IPS DF 6.9 (cell line): ENCODE measurements at places on chromosomes 4 and X.

DNA sequence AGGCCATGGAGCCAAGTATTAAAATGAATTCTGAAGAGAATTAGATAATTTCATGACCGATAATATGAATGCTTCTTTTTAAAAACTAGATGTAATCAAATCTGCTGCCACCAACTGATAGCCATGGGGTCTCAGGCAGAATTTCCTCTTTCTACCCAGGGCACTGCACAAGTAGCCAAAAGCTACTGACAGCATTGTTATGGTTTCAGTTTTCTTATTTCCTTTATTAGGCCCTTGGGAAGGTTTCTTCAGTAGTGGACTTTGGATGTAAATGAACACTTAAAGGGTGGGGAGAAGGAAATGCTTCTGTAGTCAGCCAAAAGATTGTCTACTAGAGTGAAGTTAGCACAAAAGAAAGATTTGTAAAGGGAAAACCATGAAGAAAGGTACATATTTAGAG, 686.0 kb downstream of the ADGRL3 start:
- DNase-seq = no peak

- DNase-seq = no peak
Observed at GRCh38 chrX:20361890-20362262, 95.2 kb upstream of the RPS6KA3 start.

DNA sequence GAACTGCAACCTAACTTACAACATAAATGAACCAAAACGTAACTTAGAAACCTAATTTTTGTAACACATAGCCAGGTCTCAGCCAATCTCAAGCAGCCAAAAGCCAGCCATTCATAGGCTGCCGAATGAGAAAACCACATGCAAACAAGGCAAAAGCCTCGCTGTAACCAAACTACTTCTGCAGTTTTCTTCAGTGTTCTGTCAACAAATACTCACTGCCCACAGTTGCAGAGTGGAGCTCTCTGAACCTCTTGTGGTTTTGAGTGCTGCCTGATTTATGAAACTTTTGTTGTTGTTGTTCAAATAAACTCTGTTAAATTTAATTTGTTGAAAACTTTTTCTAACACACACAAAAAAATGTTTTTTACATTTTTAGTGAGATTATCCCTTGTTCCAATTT, 251.2 kb downstream of the PAPSS1 start:
- no peak for DNase-seq

GRCh38 chr4:178917756-178918155, 1475.5 kb upstream of the AGA start:
- DNase-seq = peak; percentile 25

- DNase-seq = no peak
Observed at GRCh38 chr4:31068257-31069075, 348.3 kb downstream of the PCDH7 start.

- DNase-seq = no peak
Observed at GRCh38 chr4:122244764-122245163, 92.6 kb downstream of the BLTP1 start.

DNA sequence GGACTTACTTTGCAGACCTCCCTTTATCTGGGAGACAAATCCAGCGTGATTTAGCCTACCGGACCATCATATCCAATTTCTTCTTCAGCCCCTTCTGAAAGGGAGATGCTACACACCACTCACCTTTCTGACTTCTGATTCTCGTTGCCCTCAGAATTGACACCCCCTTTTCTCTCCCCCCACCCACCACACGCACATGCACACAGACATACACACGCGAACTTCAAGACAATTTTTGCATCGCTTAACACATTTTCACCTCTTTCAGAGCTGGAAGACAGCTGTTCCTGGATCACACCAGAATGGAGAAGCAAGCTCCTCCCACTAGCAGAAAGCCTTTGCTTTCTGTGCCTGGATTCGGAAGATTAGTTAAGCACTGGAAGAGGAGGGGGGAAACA, 1.0 kb upstream of the SNCA start:
- DNase-seq = no peak

GRCh38 chr4:134862116-134862515, 660.5 kb upstream of the PABPC4L start:
- DNase-seq = no peak

DNA sequence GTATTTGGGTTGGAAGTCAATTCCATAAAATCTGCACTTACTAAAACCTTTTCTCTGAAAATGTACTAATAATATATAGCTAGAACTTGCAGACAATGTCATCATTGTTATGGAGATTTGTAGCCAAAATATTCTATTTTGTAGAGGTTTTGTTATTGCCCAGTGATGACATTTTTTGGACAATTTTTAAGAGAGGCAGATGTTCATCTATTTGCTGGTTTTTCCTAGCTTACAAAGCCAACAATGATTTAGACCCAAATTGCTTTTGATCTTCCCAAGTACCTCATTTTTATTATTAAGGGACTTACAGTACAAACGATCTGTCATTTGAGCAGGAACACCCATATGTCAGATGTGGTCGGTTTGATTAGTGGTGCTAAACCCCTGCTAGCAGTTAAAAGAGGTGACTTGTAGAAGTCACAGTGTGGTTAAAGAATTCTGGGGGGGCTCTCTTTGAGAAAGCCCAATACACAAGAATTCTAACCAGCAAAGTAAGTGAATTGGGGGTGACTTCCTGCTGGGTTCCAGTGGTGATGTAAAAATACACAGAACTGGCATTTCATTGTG, 136.2 kb downstream of the KIT start:
- DNase-seq = no peak

- no peak for DNase-seq
Observed at GRCh38 chr4:151458148-151458547, 49.2 kb downstream of the FHIP1A start.

DNA sequence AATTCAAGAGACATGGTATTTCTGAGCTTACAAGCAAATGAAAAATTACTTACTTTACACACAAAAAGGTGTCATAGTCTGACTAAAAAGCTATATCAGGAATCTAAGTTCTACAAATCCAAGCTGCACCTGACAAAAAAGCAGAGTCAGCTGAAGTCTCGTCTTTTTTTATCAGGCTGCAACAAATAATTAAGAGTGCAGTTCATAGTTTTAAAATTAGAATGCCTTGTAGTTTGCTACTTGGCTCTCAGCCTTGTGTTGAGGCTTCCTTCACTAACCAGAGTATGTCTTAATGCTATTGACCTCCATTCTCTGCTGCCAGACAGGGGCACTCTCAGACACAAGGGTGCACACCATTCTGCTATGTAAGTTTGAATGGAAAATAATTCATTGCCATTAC, 940.7 kb downstream of the PCDH7 start:
- DNase-seq = no peak

- DNase-seq = no peak
Observed at GRCh38 chr4:79489506-79489905, 81.5 kb upstream of the GK2 start.

DNA sequence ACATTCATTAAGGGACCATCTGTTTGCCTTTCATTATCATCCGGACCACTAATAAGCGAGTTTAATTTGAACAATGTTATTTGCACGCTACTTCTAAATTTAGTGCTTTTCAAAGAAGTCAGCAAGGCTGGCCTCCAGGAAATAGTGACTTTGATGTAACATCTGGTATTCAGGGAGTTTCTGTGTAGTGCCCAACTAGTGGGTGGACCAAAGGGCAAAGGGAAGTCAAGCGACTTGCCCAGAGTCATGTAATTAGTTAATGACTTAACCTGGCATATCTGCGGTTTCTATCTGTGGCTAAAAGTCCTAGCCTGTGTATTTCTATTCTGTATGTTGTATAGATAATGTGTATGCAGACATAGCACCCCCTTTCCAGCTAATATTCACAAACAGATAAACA, 56.3 kb upstream of the LCORL start:
- DNase-seq = no peak

DNA sequence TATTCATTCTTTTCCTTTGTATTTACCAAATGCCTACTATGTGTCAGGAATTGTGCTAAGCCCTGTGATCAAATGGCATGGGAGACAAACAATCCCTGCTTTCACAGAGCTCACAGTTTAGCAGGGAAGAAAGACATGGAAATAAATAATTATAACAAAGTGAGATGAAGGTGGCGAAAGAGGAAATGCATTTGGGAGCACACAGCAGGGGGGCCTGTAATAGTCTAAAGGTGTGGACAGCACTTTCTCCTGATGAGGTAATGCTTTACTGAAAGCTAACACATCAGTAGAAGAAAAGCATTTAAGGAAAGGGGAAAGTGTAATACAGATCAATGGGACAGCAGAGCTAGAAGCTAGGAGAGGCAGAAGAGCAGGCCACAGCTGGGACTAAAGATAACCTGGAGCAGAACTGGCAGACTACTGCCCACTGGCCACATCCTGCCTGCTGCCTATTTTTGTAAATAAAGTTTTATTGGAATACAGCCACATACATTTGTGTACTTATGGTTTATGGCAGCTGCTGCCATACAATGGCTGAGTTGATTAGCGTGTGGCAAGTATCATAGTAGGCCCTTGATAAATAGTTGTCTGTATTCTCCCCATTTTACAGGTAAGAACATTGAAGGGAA, 67.1 kb upstream of the TAPT1 start:
- DNase-seq = no peak

DNA sequence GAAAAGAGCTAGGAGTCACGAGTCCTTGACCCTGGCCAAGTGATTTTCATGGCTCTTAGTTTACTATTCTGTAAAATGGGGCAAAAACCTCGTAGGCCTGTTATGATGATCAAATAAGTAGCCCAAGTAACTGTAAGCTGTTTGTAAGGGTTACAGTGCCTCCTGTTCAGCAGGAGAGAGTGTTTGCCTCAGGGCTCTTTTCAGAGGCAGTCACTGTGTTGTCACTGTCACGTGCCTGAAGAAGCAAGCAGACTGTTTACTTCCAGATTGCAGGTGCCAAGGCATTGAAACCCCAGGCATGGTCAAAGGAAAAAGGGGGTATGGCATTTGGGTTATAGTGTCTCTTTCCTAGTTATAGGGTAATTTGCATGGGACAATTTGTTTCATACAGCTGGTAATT, 4.5 kb downstream of the RAB39B start:
- no peak for DNase-seq

DNA sequence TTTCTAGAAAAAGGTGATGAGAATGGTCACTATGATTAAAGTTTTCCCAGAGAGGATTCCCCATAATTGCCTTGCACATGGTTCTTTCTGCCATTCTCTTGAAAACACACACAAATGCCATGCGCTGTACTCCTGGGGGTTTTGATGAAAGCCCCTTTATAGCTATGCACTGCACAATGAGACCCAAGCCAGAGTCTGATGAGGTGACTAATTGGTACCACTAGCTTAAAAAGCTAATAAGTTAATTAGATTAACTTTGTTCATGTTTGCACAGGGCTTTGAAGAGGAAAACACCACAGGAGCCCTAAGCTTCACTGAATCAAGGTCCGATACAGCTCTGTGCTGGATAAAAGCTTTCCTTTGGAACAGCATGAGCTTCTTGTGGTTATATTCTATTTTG, 132.2 kb downstream of the NKX6-1 start:
- no peak for DNase-seq

DNA sequence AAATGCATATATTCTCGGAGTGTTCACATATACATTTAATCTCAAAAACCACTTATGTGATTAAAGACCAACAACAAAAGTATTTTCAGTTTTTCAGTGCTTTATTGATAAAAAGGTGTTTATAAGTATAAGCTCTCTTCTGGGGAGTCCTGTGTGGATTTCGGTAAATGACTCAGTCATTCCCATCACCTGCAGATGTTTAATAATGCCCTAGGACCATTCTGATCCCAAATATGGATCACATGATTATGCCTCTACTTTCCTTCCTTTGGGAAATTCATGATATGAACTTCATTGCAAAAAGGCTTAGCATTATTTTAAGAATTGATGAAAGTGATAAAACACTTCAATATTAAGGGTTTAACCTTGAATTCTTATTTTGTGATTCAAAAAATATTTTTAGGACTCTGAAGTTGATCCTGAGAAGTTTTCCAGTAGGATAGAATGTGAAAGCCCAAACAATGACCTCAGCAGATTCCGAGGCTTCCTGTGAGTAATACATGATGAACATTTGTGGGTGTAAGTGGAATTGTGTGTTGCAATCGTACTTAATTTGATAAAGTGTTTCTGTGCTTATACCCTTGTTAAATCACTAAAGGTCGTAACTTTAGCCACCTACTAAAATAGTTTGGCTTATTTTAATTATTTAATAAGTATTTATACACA, 40.2 kb downstream of the ATP10D start:
- DNase-seq = no peak

DNA sequence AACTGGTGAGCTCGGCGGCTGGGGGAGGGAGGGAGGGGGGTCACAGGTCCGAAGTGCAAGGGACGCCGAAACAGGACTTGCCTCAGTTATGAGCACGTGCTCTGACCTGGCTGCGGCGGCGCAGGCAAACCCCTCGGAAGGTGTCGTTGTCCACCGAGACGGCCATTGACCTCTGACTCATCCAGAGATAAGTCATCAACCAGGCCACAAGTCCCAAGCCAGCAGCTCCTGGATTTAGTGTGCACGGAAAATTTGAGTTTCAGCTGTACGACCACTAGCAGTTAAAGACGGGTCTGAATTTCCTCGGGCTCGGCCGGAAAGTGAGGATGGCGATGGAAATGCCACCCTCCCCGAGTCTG, 674 bp downstream of the SH3D19 start:
- no peak for DNase-seq

DNA sequence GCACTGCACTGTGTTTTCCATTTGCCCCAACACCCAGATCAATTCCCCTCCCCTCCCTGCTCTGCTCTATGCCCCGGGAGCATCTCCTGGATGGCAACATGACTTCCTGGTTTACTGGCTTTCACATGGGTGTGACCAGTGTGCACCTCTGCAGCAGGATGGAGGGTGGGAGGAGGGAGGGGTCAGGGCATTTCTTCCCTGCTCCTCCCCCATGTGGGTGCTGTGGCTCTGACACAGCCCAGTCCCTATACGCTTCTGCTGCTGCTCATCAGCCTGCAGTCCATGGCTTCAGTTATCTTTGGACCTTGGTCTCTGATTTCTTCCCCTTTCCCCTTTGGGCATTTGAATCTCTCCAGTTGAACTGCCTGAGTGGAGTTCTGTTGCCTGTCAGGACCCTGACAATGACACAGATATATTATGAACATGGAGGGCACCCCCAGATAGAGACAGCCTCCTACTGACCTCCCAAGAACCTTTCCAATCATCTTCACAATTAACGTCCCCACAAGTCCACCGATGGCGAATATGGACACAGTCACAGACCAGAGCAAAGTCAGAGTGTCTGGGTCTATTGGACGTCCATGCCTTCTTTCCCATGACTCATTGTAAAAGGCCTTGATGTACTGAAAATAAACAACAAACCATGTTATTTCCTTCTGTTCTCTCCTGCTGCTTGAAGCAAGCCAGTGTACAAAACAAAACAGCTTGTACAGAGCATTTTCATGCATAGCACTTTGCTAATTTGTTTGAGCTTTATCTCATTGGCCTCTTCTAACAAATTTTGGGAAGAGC, 24.8 kb downstream of the SLC2A9 start:
- no peak for DNase-seq

DNA sequence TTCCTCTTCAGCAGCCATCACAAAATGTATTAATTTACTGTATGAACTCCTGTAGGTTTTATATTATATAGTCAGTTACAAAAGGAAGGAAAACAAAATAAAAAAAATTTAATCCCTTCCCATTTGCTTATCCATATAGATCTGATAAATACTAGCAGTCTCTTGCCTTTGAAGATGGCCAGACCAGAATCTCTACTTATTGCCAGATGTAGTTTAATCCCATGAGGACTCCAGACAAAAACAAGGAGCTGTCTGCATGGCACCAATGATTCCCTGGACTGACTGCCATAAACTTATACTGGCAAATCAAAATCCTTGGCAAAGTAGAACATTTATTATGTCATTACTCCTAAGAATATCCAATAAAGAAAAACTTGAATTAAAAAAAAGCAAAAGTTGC, 223.3 kb upstream of the MAB21L2 start:
- no peak for DNase-seq
